ENCODE measurements at places on chromosomes 5 and 9.

DNA sequence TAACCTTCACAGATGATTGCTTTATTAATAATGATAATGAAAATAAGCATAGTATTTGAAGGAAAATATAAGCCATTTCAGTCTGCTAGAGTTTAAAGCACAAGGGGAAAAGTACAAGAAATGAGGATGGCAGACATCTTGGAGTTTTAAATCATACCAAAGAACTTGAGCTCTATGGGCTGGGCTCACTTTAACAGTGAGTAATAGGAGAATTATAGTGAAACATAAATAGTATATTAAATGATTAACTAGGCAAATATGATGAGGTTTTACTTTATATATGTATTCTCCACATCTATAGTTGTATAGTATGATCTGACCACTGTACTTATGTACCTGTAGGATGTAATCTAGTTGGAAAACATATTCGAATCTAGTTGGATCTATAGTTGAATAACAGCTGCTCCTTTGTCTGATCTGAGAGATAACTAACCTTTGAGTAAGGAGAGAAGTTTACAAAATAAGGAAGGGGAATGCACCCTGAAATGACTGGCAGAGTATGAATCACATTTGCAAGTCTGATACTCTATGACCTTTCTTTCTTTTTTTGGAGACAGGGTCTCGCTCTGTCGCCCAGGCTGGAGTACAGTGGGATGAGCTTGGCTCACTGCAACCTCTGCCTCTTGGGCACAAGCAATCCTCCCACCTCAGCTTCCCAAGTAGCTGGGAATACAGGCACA lies 17.6 kb downstream of the MEGF9 start:
- no peak for DNase-seq

DNA sequence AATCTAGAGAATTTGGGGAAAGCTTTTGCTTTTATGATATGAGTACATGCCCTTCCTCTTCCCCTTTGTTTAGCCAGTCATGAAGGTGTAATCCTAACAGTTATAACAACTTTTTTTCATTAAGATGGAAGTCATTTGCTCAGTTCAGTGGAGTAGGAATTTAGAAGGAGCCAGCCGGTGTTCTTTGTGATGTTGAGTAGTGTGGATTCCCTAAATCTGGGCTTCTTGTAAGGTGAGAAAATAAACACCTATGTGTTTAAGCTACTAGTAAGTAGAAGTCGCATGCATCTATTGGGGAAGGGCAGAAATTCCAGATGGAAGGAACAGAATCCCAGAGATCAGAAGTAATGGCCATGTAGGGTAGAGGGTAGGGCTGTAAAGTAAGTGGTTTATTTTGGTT lies 13.6 kb upstream of the CNTLN start:
- no peak for DNase-seq

GRCh38 chr9:126490214-126490631 lies 123.5 kb upstream of the LMX1B start:
- DNase-seq = no peak

- DNase-seq = no peak
Observed at GRCh38 chr9:90878562-90878961, 76.9 kb downstream of the SYK start.

Data from stimulated activated CD8-positive, alpha-beta memory T cell treated with anti-CD3 and anti-CD28 coated beads, Interleukin-15, amount 100 ng/mL, for 1 hour (primary cell).